T-helper 1 cell (primary cell): ENCODE measurements at places on chromosomes 1 and 21.

- no peak for DNase-seq
These were observed 382.0 kb downstream of the NUF2 start for GRCh38 chr1:163703794-163704193.

DNA sequence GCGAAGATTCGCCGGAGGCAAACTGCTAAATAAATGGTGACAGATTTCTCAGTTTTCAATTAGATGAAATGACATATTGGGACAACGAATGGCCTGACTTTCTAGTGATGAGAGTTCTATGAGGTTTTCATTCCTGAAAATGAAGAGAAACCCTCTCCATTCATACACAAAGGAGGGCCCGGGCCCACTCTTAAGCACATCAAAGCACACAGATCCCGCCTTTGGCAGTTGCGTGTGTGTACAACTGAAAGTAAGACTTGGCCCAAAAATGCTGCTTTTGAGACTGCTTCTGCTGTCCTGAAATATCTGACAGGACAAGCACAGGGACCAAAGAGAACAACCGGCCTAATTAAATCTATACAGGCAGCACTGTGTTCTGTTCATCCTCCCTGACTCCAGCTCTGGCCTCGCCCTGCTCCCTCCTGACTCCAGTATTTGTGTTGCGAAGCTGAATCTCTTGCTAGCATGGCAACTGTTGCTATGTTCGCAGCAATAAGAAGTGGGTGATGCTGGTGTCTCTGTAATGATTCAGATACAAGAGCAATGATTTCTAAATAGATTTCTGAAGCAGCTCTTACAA, 7.4 kb downstream of the LRRC53 start:
- no peak for DNase-seq

GRCh38 chr1:86948212-86948611, 33.8 kb downstream of the HS2ST1 start:
- no peak for DNase-seq

GRCh38 chr1:54580856-54581550, 33.0 kb downstream of the ACOT11 start:
- no peak for DNase-seq

DNA sequence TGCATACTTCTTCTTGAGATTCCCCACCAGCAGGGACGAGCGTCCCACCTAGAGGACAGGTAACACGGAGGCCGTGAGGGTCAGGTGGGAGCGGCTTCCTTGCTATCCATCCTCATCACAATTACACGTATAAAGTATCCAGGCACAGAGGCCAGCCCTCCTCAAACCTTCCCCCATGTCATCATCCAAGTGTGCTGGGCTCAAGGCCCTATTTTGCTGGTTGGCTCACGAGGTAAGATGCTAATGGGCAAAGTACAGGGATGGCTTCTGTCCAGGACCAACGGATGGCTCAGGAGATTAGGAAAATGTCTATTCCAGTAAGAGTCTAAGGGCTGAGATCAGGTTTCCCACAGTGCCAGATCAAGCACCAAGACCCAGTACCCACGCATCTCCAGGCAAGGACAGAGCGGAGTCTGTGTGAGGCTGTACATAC, 11.5 kb upstream of the A3GALT2 start:
- DNase-seq: no peak
